ENCODE measurements at places on chromosomes 11 and 22. TPM values are rescaled to one million over a fixed set of nuclear protein-coding genes. Genes with fewer than 3 reads are reported as not detected.
A peak's percentile ranks its signal among the peaks of the same experiment; 100 is the strongest.

DNA sequence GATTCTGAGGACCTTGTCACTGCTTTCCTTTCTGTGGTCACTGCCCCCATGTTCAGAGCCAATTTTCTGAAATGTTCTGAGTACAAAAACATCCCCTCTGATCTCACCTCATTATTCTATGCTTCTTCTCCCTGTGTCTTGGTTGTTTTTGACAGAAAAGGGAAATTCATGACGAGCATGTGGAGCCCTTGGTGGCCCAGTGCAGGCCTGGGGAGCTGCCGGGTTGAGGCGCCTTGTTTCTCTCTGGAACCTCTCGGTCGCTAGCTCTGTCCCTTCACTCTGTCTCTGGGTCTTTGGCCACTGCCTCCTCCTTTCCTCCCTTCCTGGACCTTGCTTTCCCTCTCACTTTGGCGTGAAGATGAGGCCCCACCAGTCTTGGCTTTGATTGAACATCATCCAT, 63.0 kb upstream of the THY1 start:
- DNase-seq, result no peak
- no peaks in the 10 kb centered on the region for H3K36me3 ChIP-seq
- no peak overlapping the region for H3K4me3 ChIP-seq
- no peaks in the 10 kb centered on the region for H3K27me3 ChIP-seq
- no peak overlapping the region for H3K27ac ChIP-seq
- H3K4me1 ChIP-seq, result 0 out of 2 replicates have a peak, but pooled peaks cover 2% of the 10 kb centered on the region

- H3K4me1 ChIP-seq, result peaks cover 8% of the 10 kb centered on the region
- DNase-seq, result no peak
- no peak overlapping the region for H3K27ac ChIP-seq
- H3K4me3 ChIP-seq, result no peak overlapping the region
- 0 out of 2 replicates have a peak, but pooled peaks cover 3% of the 10 kb centered on the region for H3K27me3 ChIP-seq
These were observed 89.6 kb upstream of the ARHGAP32 start for GRCh38 chr11:129281471-129282415.

DNA sequence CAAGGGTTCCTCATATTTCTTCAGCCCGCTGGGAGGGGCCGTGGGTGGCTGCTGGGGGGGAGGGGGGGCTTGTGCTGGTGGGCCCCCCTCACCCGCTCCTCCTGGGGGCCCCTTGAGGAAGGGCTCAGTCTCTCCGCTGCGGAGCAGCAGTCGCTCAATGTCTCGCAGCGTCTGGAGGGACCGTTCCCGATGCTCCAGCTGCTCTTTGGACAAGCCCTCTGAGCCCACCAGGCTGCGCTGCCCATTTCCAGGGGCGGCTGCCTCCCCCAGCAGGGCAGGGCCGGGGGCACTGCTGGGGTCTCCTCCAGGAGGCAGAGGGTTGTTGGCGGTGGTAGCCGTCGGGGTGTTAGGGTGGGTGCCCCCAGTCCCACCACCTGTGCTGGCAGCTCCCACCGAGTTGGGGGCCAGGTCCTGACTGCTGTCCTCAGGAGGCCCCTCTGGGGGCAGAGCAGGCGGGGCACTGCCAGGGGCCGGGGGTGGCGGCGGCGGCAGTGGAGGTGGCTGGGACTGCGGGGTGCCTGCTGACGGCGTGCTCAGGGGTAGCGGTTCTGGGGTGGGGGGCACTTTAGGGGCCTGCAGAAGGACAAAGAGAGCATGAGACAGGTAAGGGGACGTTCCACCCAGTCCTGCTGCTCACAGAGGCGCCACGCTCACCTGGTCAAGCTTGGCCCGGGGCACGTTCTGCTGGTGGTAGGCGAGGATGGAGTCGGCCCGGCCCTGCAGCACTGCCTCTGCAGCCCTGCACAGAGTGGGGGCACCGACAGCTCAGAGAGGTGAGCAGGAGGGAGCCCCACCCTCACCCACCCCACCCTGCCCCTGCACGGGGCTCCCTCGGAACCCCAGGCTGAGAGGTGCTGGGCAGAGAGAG, 18.9 kb downstream of the CXCR5 start:
- peaks cover 16% of the 10 kb centered on the region for H3K4me1 ChIP-seq
- H3K27me3 ChIP-seq, result no peaks in the 10 kb centered on the region
- H3K36me3 ChIP-seq, result peaks cover 17% of the 10 kb centered on the region
- no peak for DNase-seq
- H3K4me3 ChIP-seq, result no peak overlapping the region
- H3K27ac ChIP-seq, result no peak overlapping the region

- peaks cover 15% of the 10 kb centered on the region for H3K4me1 ChIP-seq
- no peak overlapping the region for H3K4me3 ChIP-seq
- H3K27ac ChIP-seq, result no peak overlapping the region
- no peak for DNase-seq
- no peaks in the 10 kb centered on the region for H3K36me3 ChIP-seq
These were observed 127.6 kb upstream of the PARVA start for GRCh38 chr11:12249590-12250260.

DNA sequence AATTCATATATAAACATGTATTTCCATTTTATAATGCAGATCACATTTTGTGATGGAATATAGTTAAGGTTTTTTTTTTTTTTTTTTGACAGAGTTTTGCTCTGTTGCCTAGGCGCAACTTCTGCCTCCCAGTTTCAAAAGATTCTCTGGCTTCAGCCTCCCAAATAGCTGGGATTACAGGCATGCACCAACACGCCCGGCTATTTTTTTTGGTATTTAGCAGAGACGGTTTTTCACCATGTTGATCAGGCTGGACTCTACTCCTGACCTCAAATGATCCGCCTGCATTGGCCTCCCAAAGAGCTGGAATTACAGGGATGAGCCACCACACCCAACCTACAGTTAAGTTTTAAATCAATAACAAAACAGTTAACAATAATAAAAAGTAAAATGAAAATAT, 18.8 kb downstream of the XKR3 start:
- no peaks in the 10 kb centered on the region for H3K27me3 ChIP-seq
- H3K4me3 ChIP-seq, result no peak overlapping the region
- H3K4me1 ChIP-seq, result peaks cover 3% of the 10 kb centered on the region
- no peak for DNase-seq
- H3K36me3 ChIP-seq, result no peaks in the 10 kb centered on the region

DNA sequence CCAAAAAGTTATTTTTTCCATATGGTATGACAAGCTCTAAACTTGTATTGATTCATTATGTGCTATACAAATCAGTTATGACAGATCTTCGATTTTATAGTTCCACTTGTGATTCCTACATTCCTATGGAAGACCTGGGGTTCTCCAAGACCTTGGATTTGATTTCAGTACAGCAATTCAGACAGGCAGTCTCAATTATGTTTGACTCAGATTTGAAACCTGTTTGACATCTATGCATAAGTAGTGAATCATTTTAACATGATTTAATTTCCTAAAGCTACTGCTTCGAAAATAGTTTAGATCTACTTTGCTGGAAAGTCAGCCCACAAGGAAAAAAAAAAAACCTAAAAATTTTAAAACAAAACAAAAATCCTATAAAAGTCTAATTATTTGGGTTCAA, 820.4 kb downstream of the LUZP2 start:
- no peak overlapping the region for H3K27ac ChIP-seq
- no peak for DNase-seq
- no peaks in the 10 kb centered on the region for H3K4me1 ChIP-seq
- H3K4me3 ChIP-seq, result no peak overlapping the region

DNA sequence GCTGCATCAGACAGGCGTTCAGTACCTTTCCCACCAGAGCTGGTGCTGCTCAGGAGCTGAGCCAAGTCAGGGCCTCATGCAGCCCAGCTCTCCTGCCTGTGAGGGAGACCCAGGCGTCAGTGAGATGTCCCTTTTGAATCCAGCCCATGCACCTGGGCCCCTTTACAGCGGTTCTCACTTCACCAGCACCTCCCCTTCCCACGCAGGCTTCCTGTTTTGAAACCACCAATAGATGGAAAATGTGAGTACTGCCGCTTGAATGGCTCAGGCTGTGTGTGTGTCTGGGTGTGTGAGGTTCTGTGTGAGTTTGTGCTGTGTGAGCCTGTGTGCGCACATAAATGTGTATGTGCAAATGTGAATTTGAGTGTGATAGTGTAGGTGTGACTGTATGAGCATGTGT, 88.4 kb downstream of the UBASH3B start:
- H3K4me3 ChIP-seq, result no peak overlapping the region
- peaks cover 6% of the 10 kb centered on the region for H3K27me3 ChIP-seq
- no peak overlapping the region for H3K27ac ChIP-seq
- no peaks in the 10 kb centered on the region for H3K36me3 ChIP-seq
- no peak for DNase-seq

DNA sequence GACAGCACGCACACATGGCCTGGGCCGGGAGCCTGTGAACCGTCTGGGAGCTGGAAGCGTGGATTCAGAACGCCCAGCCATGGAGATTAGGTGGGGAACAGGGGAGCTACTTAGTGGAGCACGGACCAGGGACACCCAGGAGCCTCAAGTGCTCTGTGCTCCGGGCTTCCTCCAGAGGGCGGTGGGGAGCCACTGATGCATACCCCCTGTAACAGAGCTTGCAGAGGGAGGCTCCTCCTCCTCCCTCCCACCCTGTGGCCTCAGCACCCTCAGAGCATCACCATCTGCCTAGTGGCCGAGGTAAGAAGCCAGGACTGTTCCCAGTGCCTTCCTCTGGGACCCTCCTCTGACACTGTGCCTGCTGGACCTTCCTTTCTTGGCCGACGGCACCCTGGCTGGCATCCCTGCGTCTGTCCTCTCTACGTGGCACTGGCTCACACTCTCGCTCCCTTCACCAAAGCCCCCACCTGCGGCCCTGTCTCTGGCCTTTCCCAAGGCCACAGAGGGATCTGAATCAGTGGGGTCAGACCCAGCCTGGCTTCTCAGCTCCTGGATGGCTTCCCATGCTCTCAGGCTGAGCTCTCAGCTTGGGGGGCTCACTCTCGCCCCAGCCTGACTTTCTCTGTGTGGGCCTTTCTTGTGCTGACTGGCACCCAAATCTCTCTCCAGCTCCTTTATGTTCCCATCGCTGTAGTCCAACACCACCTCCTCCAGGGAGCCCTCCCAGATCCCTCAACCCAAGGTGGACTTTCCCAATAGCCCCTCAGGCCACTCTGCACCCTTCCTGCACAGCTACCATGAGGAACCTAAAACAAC, 780.9 kb downstream of the BRD1 start:
- H3K27ac ChIP-seq, result no peak overlapping the region
- no peaks in the 10 kb centered on the region for H3K27me3 ChIP-seq
- peak; percentile 81 for DNase-seq

GRCh38 chr11:111530091-111530490, 10.4 kb upstream of the LAYN start:
- H3K4me1 ChIP-seq, result no peaks in the 10 kb centered on the region
- no peak overlapping the region for H3K4me3 ChIP-seq
- no peaks in the 10 kb centered on the region for H3K27me3 ChIP-seq
- no peaks in the 10 kb centered on the region for H3K36me3 ChIP-seq

GRCh38 chr11:46315033-46315738, 32.1 kb upstream of the DGKZ start:
- no peaks in the 10 kb centered on the region for H3K27me3 ChIP-seq
- no peak overlapping the region for H3K27ac ChIP-seq
- DNase-seq, result peak; percentile 77
- no peaks in the 10 kb centered on the region for H3K4me1 ChIP-seq
- H3K4me3 ChIP-seq, result no peak overlapping the region
- no peaks in the 10 kb centered on the region for H3K36me3 ChIP-seq

DNA sequence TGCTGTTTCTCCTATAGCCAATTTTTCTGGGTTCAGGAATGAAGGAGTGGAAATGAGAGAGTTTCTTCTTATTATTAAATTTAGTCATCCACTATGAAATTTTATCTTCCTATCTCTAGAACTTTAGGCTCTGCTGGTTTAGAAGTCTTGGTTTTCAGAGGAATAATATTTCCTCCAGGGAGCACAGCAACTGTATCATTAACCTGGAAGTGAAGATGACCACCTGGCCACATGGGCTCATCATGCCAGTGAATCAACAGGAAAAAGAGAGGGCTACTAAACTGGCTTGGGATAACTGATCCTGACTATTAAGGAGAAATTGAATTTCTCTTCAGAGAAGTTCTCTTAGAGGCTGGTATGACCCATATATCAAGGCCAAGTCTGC, 44.4 kb downstream of the ADM start:
- no peak for DNase-seq
- H3K27me3 ChIP-seq, result no peaks in the 10 kb centered on the region
- H3K27ac ChIP-seq, result no peak overlapping the region
- H3K4me1 ChIP-seq, result peaks cover 5% of the 10 kb centered on the region

- peaks cover 2% of the 10 kb centered on the region for H3K4me1 ChIP-seq
- H3K27ac ChIP-seq, result no peak overlapping the region
- DNase-seq, result no peak
- no peaks in the 10 kb centered on the region for H3K27me3 ChIP-seq
- no peak overlapping the region for H3K4me3 ChIP-seq
- no peaks in the 10 kb centered on the region for H3K36me3 ChIP-seq
These were observed 73.3 kb downstream of the PRSS23 start for GRCh38 chr11:86873573-86874083.

DNA sequence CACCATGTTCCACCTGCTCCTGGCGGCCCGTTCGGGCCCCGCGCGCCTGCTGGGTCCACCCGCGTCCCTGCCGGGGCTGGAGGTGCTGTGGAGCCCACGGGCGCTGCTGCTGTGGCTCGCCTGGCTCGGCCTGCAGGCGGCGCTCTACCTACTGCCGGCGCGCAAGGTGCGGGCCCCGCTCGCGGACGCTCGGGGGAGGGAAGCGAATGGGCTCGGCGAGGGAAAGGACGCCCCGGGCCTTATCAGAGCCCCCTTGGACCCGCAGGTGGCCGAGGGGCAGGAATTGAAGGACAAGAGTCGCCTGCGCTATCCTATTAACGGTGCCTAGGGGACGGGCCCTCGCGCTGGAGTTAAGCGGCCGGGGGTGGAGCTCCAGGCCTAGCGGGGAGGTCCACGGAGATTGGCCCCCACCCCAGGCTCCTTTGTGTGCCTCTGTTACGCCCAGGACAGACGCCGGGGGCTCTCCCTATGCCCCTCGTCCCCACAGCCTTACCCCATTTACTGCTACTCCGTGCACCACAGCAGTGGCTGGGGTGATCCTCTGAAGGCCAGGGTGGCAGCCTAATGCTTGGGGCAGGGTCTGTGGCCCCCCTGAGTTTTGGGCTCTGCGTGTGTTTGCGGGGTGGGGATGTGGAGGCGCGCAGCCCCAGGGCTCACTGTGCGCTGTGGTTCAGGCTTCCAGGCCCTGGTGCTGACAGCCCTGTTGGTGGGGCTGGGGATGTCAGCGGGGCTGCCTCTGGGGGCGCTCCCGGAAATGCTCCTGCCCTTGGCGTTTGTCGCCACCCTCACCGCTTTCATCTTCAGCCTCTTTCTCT, 1.1 kb downstream of the TM7SF2 start:
- H3K36me3 ChIP-seq, result peaks cover 9% of the 10 kb centered on the region
- peak; percentile 74 for DNase-seq
- H3K27ac ChIP-seq, result no peak overlapping the region
- peak overlapping the region; percentile 90 for H3K4me3 ChIP-seq
- H3K27me3 ChIP-seq, result no peaks in the 10 kb centered on the region

- no peak overlapping the region for H3K27ac ChIP-seq
- peaks cover 28% of the 10 kb centered on the region for H3K27me3 ChIP-seq
- no peak for DNase-seq
These were observed 26.5 kb downstream of the ARHGEF17 start for GRCh38 chr11:73334384-73335203.

The TP53AIP1 gene
- total RNA-seq, result not detected

The RGL4 gene
- not detected for total RNA-seq

The NRXN2 gene
- total RNA-seq, result 11.5 TPM

The RIC3 gene
- 16.6 TPM for total RNA-seq

The MYO18B gene
- 0.67 TPM for total RNA-seq

The DDX25 gene
- 17.9 TPM for total RNA-seq

The RIMBP3B gene
- 0.19 TPM for total RNA-seq

The GLYATL1 gene
- total RNA-seq, result 10.7 TPM

Measured in H1 (cell line).